ENCODE measurements at places on chromosomes 3 and 15.

DNA sequence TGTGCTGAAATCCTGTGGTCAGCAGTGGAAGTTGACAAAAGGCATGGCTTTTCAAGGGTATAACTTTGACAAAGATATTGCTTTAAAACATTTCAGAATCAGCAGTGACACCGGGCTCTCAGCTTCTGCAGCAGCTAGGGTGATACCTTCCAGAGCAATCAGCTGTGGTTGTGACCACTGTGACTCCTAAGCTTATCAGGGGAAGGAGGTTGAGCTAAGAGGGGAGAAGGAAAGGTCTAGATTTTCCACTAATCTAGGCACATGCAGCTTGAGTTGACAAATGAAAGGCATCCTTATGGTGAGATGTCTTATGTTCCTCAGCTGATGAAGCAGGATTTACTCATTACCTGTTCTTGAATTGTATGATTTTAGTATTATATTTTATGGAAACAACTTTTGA lies 16.3 kb upstream of the LRRFIP2 start:
- no peak for DNase-seq

DNA sequence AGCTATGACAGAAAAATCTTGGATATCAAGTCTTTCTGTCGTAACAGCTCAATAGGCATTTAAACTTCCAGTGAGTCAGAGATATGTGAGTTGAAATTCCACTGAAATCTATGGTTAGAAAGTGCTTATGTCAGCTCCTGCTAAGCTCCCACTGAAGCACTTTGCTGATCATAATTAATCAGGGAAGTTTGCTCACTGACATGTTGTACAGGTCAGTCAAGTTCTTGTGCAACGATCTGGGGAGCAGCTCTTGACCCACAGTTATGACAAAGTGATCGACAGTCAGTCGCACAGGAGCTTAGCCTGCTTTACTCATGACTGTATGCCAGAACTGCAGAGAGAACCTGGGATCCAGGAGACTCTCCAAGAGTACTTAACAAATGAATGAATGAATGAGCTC lies 453.5 kb downstream of the SOX2 start:
- no peak for DNase-seq

GRCh38 chr3:188792793-188793192 lies 379.0 kb upstream of the TPRG1 start:
- no peak for DNase-seq

DNA sequence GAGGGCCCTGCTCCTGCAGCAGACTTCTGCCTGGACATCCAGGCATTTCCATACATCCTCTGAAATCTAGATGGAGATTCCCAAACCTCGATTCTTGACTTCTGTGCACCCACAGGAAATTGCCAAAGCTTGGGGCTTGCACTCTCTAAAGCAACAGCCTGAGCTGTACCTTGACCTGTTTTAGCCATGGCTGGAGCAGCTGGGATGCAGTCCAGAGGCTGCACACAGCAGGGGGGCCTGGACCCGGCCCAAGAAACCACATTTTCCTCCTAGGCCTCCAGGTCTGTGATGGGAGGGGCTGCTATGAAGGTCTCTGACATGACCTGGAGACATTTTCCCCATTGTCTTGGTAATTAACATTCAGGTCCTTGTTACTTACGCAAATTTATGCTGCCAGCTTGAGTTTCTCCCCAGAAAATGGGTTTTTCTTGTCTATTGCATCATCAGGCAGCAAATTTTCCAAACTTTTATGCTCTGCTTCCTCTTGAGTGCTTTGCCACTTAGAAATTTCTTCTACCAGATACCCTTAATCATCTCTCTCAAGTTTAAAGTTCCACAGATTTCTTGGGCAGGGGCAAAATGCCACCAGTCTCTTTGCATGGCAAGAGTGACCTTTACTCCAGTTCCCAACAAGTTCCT lies 11.8 kb upstream of the MYO5A start:
- no peak for DNase-seq

DNA sequence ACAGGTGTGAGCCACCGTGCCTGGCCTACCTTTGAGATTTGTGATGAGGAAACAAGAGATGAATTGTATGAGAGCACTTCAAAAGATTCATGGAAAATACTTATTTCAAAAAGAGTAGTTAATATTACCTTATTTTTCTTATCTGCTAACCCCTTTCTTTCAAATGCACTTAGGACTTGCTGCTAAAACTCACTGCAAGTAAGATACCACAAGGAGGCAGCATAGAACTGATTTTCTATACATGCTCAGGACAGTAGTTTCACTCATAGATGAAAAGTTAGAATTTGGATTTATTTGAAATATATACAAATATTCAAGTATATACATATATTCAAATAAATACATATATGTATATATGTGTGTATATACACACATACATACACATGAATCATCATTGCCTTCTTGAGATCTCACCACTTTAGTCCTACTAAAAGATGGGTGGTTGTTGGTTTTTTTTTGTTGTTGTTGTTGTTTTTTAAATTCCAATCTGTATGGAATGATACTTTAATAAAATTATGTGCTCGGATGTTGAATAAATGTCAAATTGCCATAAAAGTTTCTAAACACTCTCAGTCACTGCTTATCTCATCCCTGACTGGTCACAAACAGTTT lies 2.4 kb downstream of the CCNDBP1 start:
- no peak for DNase-seq

DNA sequence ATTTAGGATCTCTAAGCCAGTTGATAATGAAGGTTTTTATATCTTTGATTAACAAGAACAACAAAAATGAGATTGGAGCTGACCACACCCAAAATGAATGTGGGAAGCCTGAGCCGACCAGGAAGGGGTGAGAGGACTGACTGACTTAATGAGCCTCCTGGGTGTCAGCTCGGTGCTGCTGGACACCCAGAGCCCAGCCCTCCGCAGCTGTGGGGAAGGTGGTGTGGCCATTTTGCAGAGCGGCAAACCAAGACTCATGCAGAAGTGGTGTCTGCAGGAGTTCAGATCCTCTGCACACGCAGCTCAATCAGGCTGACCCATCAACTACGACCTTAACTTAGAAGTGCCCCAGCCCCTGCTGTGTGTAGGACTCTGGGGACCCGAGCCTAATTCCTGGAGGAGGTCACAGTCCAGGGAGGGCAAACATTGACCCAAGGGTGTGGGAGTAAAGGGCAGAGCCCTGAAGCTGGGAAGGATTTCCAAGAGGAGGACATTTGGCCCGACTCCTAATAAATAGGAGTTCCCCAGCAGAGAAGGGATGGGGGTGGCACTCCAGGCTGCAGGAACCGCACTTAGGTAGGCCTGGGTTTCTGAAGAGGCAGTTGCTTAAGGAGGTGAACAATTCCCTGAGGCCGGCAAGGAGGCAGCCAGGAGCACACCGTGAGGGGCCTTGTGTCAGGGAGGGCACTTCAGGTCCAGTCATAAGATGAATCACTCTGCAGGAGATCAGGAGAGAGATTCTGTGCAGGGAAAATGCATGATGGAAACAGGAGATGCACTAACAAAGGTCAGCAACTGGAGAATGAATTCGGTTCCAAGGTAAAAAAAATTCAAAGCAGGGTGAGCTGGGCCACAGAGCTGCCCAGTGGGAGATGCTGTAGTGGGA lies 197.1 kb upstream of the TPM1 start:
- no peak for DNase-seq

DNA sequence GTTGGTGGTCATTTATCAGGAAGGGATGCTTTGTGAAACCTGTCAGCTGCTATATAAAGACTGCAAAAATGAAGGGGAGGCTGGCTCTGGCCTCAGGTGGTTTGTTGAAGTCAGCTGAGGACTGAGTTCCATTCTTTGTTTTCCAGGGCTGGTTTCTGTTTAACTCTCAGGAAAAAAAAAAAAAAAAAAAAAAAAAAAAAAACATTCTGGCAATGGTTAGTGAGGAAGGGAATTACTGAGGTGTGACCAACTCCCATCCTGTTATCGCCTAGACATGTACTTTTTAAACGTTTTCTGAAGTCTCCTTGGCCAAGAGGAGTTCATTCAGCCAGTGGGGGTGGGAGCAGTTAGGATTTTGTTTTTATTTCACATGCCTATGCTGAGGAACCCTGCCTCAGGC lies 316.3 kb downstream of the OXSM start:
- DNase-seq: no peak

DNA sequence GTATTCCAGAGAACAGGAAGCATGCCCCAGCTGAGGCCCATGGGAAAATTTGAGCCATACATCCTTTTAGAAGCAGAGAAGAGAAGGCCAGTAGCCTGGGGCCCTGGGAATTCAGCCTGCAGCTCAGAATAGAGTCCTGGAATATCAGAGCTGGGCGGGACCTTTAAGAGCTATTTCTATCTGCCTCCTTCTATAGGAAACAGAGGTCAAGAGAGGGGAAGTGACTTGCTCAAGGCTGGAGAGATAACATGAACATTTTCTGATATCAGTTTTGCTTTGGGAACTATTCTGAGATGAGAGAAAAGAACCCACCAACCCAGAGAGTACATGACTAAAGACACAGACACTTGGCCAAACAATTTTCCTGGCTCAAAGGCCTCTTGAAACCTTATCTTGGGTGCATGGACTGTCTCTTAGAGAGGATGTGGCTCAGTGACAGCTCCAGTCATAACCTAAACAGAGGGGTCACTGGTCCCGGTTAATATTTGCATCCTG lies 26.0 kb downstream of the MASP1 start:
- DNase-seq: no peak

DNA sequence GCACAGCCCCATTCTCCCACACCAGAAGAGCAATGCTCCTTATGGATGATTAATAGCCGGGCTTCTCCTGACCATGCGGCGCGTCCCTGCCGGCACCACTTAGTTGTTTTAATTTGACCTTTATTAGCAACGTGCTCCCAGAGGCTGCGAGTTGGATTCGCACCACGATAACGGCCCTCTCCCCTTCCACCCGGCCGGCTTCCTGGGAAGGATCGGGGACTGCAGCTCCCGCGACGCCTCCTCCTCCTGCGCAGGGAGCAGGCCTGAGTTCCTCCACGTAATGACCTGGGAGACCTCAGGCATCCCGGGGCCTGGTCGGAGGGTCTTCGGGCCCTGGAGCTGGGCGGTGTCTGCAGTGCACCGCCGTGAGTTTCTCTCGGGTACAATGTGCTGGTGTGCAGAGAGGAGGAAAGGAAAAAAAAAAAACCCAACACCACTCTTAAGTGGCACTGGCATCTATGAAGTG lies 243.3 kb upstream of the TOPAZ1 start:
- DNase-seq: no peak

DNA sequence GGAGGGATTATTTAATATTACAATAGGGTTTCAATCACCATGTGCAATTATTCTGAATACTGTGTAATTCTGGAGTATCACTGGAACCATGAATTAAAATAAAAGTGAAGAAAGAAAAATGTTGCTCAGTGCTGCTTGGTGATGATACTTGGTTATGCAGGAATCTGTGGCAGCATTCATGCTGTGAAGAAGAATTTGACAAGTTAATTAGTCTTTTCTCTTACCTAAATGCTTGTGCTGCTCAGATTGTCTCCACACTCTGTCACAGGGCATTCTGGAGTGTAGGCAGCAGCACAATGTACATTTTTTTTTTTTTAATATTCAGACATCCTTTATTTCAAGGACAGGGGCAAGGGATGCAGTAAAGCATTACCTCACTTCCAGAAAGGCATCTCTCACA lies 749.3 kb upstream of the CADM2 start:
- DNase-seq: no peak

DNA sequence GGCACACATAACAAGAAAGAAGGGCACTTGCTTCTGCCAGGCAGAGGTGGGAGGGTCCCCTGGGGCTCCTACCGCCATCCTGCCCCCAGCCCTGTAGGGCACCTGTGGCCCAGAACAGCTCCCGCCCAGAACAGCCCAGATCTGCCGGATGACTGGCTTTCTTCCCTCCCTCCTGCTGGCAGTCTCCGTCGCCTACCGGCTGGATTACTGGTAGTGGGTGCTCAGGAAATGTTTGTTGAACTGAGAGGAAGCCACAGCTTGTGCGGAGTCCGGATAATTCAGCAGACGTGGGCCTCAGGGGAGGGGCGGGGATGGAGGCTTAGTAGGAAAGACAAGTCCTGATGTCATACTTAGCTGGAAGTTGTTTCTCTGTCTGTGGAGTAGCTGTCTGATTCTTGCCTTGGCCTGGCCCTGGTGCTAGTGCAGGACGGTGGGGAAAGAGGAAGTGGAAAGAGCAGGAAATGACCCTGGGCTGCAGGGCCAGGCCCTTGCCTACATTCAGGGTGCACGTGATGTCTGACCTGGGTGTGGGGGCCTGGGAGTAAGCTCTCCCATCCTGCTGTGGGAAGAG lies 6.7 kb downstream of the CCDC9B start:
- peak; percentile 78 for DNase-seq

- DNase-seq: no peak
Measured at GRCh38 chr3:64909011-64909410, 221.2 kb upstream of the ADAMTS9 start.

DNA sequence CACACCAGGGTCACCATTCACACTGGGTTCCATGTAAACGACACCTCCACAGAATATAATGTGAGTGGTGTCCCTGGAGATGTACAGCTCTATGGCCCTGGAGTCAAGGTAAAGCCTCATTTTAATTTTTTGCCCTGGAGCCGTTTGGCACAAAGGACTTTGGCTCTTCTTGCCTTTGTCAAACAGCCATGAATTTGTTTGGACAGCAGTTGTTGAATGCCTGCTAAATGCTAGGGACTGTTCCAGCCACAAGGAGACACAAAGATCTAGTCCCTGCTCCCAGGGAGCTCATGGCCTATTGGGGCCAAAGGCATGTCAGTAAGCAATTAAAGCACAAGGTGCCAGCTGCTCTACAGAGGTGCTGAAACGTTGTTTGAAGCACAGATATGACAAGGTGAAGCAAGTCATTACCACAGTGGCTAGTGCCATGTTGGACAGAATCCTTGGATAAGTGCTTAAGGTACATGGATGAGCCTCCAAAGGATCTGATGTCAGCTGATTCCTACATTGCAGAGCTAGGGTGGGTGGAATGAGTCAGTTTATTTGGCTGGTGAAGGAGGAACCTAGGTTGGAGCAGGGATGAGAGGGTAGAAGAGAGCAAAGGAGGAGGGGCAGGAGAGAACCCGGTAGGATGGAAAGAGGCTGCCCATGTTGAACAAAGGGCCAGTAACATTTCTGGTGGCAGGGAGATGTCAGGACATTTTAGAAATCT lies 171.9 kb upstream of the CTDSPL start:
- DNase-seq: no peak

DNA sequence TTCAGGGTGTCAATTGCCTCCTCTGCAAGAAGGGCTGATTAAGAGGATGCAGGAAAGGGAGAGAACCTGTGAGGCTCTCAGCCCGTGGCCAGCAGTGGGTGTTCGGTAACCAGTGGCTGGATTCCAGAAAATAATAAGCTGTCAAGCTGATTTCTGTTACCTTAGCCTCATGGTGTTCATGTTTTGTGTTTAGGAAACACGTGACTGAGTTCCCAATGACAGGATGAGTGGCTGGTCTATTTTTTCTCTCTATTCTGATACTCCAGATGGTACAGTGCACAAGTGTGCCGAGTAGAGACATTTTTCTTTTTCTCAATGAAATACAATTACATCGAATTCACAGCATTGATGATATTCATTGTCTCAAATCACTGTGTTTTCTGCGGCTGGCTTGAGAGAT lies 43.6 kb downstream of the EDEM1 start:
- DNase-seq: no peak
